ENCODE measurements at places on chromosomes 5 and 9. TPM values are rescaled to one million over a fixed set of nuclear protein-coding genes. Genes with fewer than 3 reads are reported as not detected.

- DNase-seq, result peak; percentile 46
Observed at GRCh38 chr5:78295035-78295961, 800 bp upstream of the AP3B1 start.

- DNase-seq, result no peak
Observed at GRCh38 chr5:123154886-123155445, 65.9 kb downstream of the PRDM6 start.

- peak; percentile 31 for DNase-seq
Observed at GRCh38 chr5:64634997-64635686, 55.2 kb upstream of the SHISAL2B start.

- DNase-seq, result peak; percentile 38
Observed at GRCh38 chr9:96441798-96442445, 8.0 kb upstream of the HABP4 start.

The CAST gene
- polyA plus RNA-seq, result 71.4 TPM
